ENCODE measurements at places on chromosomes 12 and 14.

GRCh38 chr12:91381309-91381804 is 198.7 kb upstream of the DCN start:
- peak; percentile 90 for DNase-seq

DNA sequence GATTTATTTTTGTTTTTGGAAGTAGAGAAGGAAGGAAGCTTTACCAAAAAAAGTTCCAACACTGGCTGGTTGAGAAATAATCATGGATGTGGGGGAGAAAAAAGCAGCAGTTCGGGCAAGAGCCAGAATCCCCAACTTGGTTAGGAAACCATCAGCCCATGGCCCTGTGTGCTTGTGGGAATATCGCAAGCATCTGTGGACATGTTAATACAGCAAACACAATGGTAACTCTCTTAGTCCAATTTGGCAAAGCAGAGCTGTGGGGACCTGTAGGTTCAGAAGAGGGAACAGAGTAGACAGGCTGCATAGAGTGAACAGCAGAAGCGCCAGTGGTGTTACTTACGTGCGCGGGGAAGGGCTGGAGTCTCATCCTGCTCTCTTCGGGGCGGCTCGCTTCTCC is 46.8 kb downstream of the TCHP start:
- DNase-seq, result no peak

DNA sequence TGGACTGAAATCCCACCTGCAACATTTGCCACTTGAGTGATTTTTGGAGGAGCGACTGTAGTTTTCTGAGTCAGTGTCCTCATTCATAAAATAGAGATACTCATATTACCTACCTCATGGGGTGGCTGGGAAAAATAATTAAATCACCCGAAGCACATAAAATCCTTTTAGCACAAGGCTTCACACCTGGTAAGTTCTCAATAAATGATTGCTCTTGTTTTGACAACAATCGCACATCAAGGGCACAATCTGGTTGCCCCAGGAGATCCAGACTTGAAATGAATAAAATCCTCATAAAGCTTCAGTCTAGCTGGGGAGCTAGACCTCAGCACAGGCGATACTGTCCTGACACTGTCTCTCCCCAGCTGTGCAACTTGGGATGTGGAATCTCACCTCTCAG is 76.0 kb upstream of the CCDC60 start:
- DNase-seq, result no peak

DNA sequence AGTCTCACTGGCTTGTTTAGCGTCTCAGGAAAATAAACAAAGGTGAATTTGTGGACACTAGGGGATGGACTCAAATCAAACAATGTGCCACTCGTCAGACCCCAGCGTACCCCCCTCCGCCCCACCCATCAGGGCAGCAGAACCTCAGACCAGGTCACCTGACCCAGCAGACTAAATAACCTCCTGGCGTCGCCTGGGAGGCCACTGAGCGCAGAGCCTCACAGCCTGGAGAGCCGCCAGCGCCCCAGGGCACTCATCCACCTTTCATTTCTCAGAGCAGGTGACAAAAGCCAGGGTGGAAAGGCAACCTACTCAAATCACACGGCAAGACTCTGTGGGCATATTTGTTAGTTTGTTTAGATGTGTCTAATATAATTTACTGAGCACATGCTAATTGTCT is 100.9 kb downstream of the DICER1 start:
- DNase-seq, result no peak

GRCh38 chr14:26863736-26864135 is 265.9 kb upstream of the NOVA1 start:
- peak; percentile 41 for DNase-seq

- peak; percentile 79 for DNase-seq
Observed at GRCh38 chr12:47725893-47726292, 603 bp upstream of the ENDOU start.

- no peak for DNase-seq
Observed at GRCh38 chr12:109383240-109383639, 35.5 kb downstream of the MYO1H start.

DNA sequence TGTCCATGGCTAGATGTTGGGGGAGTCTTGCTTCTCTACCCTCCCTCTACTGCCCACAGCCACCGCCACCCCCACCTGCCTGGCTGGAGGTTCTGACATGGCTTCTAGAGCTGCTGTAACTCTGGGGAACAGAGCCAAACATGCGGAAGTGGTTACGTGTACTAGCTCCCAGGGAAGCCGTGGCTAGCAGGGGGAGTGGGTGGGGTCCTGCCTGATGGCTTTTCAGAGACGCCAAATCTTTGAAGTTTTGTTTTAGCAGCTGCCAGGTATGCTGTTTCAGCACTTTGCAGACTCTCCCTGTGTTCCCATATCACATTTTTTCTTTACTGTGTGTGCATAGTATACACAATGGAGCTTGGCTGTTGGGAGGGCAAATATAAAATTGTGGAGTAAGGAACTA is 150.3 kb downstream of the TGFB3 start:
- peak; percentile 75 for DNase-seq

DNA sequence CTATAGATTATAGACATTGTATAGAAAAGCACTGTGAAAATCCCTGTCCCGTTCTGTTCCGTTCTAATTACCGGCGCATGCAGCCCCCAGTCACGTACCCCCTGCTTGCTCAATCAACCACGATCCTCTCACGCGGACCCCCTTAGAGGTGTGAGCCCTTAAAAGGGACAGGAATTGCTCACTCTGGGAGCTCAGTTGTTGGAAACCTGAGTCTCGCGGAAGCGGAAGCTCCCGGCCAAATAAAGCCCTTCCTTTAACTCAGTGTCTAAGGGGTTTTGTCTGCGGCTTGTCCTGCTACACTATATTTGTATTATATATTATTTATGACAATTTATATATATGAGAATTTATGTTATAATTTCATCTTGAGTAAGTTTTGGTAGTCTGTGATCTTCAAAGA is 213.6 kb upstream of the AMIGO2 start:
- DNase-seq, result no peak

DNA sequence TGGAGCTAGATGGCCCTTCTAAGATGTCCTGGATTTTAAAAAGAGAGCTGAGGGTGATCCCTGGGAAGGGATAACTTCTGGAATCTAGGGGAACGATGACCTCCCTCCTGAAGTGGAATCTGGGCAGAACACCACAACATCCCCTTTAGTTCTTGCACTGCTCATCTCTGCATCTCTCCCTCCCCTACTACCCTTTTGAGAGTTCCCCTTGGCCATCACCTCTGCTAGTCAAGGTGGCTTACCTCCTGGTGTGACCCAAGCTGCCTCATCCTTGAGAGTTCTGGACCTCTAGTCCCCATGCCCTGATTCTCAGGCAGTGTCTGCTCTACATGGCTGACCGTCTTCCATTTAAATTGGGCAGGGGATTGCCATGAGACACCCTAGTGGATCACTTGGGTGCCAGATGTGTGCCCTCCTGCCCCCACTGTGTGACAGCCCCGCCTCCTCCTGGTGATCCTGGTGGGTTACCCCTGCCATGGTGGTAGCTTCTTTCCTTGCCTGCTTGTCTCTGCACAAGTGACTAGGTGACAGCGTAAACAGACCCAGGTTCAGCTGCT is 216.4 kb downstream of the PCNX1 start:
- DNase-seq, result no peak

DNA sequence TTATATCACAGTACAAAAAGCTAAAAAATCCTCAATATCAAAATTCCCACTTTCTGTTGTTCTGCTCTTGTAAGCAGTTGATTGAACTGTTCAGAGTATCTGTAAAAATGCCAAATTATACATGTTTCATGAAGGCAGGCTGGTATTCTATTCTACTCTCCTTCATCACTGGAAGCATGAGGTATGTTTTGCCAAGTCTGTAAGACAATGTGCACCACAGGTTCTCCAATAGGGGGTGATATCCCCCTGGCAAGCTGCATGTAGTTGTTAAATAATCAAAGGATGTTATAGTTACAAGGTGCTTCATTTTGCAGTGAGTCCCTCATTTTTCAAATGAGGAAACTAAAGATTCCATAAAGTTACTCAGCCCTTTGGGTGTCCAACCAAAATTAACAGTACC is 15.1 kb upstream of the NEK9 start:
- peak; percentile 50 for DNase-seq

GRCh38 chr12:110995016-110995415 is 74.6 kb upstream of the MYL2 start:
- DNase-seq, result no peak

- no peak for DNase-seq
Observed at GRCh38 chr12:71155225-71155624, 2.6 kb downstream of the TSPAN8 start.

DNA sequence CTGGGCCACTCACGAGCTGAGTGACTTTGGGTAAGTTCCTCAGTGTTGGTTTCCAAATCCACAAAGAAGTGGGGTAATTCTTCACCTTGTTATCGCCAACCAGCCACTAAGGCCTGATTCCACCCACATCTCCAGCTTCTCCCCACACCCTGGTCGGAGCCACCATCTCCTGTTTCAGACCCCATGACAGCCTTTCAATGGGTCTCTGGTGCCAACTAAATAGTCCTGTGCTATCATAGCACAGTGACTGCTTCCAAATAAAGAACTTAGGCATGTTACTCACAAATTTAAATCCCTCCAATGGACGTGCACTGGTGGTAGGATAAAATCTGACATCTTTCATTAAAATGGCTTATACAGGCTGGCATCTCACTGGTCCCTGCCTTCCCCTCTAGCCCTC is 44.0 kb downstream of the TBX5 start:
- DNase-seq, result no peak

DNA sequence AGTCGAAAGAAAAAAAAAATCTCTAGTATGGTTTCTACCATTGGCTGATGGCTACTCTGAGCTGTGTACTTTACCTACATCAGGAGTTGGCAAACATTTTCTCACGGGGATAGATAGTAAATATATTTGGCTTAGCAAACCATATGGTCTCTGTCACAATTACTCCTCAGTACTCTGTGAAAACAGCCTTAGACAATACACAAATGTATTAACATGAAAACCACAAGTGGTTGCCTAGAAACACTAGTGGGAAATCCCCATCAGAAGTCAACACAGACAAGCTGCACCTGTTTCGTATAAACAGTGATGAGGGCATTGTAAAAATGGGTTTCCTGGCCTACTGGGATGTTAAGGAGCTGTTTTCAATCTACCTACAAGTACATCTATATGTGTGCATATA is 84.6 kb upstream of the NAV3 start:
- DNase-seq, result peak; percentile 59

DNA sequence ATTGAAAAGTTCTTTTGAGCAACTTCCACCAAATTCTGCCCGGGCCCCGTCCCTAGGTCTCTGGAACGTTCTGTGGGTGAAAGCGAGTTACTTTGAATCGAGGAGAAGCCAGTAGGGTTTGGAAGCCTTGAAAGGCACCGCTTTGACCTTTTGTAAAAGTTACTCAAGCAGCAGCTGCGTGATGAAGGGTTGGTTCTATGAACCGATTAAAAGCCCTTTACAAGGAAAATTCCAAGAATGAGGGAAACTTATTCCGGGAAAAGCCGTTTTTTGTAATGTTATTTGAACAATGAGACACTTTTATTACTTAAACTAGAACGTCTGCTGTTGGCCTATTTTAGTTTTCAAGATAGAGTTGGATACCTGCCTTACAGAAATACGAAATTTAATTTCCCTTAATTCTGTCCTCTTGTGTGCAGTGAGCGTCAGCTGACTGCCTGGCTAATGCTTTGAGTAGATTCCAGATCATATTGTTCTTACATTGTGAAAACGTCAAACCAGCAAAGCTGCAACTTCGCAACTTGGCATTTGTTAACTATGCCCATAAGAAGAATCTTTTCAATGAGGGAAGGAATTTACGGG is 906 bp downstream of the LARP4 start:
- peak; percentile 73 for DNase-seq

DNA sequence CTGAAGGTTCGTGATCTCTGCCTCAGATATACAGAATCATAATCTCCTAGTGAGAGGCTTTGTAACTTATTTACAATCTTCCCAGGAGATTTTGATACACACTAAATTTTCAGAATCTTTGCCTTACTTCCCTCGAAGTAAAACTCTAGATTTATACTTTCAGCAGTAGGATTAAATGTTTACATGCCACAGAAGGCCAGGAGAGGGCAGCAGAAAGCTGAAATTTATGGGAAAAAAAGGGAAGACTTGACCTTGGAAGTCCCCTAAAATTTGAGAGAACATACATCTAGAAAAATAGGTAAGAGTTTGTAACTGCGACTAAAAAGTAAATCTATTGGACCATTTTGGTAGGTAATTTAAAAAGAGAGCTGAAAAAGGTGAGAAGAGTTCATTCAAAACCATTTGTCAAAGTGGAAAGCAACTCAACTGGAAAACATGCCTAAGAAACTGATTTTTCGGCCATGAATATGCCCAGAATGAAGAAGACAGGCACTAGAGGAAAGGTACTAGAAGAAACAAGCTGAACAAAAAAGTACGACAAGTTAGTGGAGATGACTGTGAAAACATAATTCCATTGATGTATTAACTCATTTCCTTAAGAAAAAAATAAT is 242.0 kb upstream of the MDGA2 start:
- peak; percentile 12 for DNase-seq

DNA sequence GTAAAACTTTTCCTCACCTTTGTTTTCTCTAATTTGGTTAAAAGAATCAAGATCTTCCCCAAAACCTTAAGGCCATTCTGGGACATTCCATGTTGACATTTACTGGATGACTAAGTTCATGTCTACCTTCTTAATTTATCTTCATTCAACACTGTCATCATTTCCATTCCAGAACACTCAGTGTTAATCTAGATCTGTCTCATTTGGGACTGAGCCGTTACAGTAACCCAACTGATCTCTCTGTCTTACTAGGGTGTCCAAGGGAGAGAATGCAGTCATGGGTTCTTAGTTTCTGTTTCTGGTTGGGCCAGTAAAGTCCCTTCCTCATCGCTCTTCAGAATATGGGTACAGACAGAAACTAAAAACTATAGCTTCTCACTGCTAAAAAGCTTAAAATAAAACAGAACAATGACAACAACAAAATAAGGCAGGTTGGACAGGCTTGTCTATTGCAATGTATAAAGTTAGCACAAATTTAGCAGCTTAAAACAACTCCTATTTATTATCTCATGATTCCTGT is 144.8 kb downstream of the ASCL1 start:
- no peak for DNase-seq

- peak; percentile 52 for DNase-seq
Observed at GRCh38 chr12:106633451-106633823, 50.6 kb downstream of the RFX4 start.

GRCh38 chr14:101233021-101233366 is 328.3 kb upstream of the DIO3 start:
- DNase-seq, result no peak

DNA sequence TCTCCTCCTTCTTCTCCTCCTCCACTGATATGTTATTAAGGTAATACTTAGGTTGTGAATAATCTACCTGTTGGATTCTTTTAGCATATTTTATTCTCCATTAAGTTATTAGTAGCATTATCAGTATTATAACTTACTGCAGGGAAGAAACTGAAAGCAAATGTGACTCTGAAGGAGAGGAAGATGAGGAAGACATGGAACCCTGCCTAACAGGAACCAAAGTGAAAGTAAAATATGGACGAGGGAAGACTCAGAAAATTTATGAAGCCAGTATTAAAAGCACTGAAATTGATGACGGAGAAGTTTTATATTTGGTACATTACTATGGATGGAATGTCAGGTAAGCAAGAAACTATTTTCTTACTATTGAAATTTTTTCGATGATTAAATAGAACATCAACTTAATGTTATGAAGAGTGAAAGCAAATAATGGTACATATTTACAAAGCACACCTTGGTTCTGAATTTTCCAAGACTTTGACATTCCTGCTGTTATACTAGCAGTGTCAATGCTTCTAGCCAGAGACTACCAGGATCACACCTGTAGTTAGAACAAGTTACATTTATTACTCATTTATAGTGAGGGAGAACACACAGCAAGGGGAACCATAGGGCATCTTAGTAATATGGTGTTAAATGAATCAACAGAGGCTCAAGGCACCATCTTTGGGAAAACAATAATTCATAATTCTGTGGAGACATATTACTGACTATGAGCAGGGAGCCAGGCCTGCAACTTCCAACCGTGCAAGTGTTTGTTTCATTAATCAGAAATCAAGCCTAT is 42.0 kb upstream of the TOMM20L start:
- no peak for DNase-seq

Measured in fibroblast of lung (primary cell).